Kidney capillary endothelial cell (primary cell): ENCODE measurements at places on chromosomes 11 and 22.

- DNase-seq: no peak
Measured at GRCh38 chr22:31262312-31263133, 29.8 kb downstream of the PIK3IP1 start.

DNA sequence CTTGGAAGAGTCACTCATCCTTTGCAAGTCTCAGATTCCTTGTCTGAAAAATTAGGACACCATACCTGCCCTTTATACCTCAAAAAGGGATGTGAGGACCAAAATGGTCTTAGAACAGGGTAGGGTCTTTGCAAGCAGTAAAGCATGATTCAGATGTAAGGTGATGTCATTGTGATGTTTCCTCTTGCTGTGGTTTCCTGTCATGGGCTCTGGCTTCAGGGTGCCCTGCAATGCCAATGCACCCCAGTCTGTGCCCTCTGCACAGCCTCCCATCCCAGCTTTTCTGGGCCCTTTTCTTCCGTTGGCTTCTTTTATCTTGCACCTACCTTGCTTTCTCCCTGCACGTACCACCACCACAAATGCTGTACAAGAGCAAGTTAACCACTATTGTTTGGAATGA, 87.8 kb upstream of the NNMT start:
- no peak for DNase-seq

DNA sequence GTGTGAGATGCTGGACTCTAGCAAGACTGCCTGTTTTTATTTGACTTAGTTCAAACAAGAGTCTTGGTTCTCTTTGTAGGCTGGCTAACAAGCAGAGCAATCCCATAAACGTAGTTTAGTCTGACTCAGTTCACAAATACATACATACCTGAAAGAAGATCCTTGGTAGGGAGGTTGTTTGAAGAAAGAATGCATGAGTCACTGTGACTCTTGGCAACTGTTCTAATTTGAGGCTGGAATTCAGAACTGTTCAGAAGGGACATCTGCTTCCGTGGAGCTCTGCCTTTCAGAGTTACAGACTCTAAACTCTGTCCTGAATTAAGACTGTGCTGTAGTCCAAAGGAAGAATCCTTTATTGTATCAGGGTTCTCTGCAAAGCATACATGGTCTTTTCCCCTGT, 32.2 kb downstream of the C2CD3 start:
- DNase-seq: peak; percentile 46

GRCh38 chr11:61509043-61510029, 787 bp downstream of the LRRC10B start:
- peak; percentile 83 for DNase-seq

- no peak for DNase-seq
Measured at GRCh38 chr22:45540122-45540521, 37.4 kb downstream of the FBLN1 start.

- DNase-seq: peak; percentile 75
Measured at GRCh38 chr22:38114484-38115398, 4.3 kb upstream of the BAIAP2L2 start.

DNA sequence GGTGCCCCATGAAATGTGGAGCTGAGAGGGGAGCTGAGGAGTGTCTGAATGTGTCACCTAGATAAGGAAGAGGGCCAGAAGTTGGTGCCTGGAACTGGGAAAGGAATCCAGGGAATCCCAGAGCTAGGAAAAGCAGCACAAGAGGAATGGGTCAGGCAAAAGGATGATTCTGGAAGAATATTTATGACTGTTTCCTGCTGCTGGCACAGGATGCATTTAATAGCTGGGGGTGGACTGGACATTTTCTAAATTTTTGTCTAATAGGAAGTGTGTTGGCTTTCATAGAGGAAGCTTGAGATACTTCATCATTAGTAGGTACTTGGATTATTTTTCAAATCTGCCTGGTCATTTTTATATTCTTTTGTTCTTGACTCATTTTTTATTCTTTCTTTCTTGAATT, 17.4 kb upstream of the MRGPRX2 start:
- DNase-seq: peak; percentile 82

GRCh38 chr22:43817402-43817801, 5.3 kb upstream of the EFCAB6 start:
- DNase-seq: no peak
